NCI-H2171 treated with DMSO at 0.1 percent for 48 hours (cell line): ENCODE measurements at places on chromosomes 1 and 21.
A peak's percentile ranks its signal among the peaks of the same experiment; 100 is the strongest.

- DNase-seq, result no peak
Observed at GRCh38 chr1:27349784-27350662, 8.2 kb downstream of the SYTL1 start.

DNA sequence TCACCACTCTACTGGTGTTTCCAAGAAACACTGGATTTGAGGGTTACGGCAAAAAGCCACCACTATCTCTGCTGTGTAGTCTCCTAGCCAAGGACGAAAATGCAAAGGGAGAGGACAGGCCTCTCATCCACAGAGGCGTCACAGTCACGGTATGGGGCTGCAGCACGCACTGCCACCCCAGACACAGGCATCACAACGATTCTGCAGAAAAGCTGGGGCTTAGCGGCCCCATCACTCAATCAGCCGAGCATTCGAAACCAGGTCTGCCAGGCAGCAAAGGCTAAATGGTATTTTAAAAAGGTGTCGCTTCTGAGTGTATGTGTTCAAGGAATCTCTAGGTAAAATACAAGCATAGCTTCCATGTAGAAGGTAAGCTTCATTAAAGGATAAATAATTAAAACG is 1.4 kb downstream of the RIPK4 start:
- DNase-seq, result no peak

DNA sequence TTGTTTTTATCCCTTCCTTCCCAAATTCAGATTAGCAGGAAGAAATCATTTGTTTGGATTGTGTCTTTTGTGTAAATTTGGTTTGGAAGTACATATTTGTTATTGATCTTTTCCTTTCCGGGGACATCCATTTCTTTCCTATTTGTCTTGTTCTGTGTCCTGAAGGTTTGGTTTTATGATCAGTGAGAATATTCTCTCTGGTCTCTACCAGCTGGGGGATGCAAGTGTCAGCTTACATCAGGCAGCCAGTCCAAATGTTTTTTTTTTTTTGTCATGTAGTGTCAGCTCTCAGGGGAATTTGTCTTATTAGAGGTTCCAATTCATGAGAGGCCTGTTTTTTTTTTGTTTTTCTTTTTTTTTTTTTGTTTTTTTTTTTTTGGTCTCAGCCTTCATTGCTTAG is 479.2 kb upstream of the LRRC7 start:
- peak; percentile 97 for DNase-seq

DNA sequence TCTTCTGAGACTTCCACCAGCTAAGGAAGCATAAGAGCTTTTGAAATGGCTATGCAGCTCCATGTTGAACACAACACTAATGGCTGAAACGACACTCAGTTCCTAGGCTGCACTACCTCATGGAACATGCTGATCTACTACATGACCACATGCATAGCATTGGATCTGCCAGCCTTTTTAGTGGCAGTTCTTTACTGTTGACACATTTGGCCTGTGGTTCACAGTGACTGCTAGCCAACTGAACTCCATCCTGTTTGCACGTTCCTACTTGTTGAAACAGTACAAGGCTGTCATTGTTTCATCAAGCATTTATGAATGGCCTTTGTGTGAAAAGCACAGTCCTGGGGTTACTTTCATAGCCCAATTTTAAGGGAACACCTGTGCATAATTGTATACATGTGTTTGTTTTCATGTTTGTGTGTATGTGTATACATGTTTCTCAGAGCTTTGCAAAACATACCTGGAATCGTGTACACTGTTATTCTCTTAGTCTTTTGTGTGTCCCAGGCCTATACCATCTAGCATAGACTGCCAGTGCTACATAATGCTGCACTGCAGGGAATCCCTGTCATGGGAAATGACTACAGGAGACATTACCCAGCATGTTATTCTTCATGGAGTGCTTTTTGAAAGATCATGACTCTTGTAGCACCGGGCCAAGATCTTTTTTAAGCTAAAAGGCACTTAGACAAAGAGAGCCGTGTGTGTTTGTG is 179.6 kb upstream of the ESRRG start:
- DNase-seq, result peak; percentile 31

DNA sequence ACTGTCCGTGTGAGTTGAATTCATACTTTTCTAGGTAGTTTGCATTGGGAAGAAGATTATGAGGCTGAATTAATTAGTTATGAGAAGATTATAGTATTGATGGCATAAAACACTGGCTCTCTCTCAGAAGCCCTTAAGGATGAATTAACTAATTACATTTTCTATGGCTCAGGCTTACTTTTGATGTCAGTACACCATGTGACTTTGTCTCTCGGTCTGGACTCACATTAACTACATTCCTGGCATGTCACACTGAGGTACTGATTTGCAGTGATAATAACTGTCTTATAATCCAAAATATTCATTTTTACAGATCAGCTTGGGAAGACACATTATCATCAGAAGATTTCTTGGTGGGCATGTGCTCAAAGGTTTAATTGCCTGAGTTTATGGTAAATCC is 362.2 kb downstream of the ZP4 start:
- no peak for DNase-seq

- peak; percentile 48 for DNase-seq
Observed at GRCh38 chr1:41240781-41241353, 1.2 kb downstream of the SCMH1 start.

DNA sequence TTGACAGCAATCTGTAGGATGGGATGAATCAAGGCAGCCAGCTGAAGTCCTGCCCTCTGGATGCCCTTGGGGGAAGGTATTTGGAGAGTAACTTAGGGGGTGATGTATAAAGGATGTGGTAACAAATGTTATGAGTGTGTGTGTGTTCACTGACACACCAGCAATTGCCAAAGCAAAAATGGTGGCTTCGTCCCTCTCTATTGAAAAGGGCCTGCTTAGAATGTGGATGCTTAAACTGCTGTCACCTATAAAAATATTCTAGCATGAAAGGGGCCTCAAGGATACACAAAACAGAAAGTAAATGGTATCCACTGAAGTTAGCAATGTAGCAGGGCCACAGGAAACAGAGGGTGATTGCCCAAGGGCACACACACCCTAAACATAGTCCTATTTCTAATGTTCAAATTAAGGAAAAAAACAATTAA is 15.1 kb upstream of the AIM2 start:
- no peak for DNase-seq
